ENCODE measurements at places on chromosomes 4 and X.

DNA sequence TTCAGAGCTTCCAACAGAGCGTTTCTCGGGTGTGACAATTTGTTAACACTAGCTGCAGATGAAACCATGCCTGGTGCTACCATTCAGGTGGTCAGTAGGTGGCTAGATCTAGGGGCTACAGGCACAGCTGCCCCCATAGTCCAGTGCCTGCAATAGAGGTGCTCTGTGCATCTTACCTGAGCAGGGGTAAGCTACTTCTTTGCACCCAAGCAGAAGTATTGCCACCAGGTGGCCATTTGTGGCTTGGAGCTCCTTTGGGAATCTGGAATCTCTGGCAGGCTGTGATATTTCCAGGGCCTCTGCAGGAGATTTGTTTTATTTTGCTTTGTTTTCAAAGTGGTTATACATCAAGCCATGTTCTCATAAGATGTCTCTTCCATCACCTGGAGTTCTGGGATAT is 170.7 kb upstream of the PUDP start:
- no peak for DNase-seq

- peak; percentile 52 for DNase-seq
Measured at GRCh38 chrX:46376246-46376885, 168.9 kb downstream of the ZNF674 start.

- DNase-seq: no peak
Measured at GRCh38 chr4:144421056-144421455, 224.9 kb upstream of the HHIP start.

DNA sequence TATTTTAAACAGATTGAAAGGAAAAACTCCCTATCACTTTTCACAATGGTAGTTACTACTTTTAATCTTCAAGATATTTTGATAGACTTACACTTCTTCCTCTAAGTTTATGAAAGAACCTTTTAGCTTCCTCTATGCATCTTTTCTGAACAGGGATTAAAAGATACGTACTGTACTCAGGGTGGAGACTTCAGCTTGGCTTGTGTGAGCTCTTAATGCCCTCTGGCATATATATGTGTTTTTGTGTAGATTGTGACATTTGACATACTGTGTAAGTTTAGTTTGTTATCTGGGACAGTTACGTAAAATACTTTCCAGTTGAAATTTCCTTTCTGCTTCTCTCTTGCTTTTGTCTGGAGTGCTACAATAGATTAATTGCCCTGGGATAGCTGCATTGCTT is 109.3 kb upstream of the NUDT6 start:
- DNase-seq: no peak

GRCh38 chrX:119105826-119106225 is 21.8 kb downstream of the KIAA1210 start:
- no peak for DNase-seq

- no peak for DNase-seq
Measured at GRCh38 chr4:1047976-1048772, 36.7 kb downstream of the FGFRL1 start.

GRCh38 chr4:176435901-176436292 is 116.1 kb downstream of the SPCS3 start:
- DNase-seq: no peak

- no peak for DNase-seq
Measured at GRCh38 chr4:78167510-78167909, 110.4 kb downstream of the FRAS1 start.

DNA sequence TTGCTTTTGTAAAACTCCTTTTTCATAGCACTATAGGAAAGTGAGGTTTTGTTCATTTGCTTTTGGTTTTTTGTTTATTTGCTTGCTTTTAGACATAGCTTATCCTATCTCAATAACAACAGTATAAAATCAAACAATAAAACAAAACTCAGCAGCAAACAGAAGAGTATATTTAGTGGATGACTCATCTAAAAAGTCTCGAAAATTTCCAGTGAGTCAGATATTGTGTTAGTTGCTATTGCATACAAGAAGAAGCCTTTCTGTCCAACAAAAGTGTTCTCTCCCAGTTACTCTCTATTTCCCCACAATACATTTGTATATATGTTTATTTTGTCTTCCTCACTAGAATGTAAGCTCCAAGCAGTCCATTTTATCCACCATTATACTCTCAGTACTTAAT is 36.0 kb upstream of the NPNT start:
- DNase-seq: no peak

GRCh38 chr4:86007042-86007441 is 352.8 kb downstream of the MAPK10 start:
- DNase-seq: no peak

DNA sequence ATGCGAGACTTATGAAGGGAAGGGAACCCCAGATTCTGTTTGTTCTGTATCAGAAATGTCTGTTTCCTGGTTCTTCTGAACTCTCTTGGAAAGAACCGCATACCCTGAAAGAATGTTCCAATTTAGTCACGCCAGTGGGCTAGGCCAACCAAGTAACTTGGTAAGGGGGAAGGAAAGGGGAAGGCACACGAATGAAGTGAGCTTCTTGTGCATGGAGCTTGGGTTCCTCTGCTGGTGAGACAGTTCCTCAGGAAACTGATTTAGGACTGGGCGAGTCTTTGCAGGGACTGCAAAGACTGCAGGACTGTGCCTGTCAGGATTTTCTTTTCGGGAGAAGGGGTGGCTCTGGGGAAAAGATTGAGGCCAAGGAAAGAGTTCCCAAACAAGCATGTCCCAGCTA is 35.6 kb downstream of the FRMPD3 start:
- no peak for DNase-seq

DNA sequence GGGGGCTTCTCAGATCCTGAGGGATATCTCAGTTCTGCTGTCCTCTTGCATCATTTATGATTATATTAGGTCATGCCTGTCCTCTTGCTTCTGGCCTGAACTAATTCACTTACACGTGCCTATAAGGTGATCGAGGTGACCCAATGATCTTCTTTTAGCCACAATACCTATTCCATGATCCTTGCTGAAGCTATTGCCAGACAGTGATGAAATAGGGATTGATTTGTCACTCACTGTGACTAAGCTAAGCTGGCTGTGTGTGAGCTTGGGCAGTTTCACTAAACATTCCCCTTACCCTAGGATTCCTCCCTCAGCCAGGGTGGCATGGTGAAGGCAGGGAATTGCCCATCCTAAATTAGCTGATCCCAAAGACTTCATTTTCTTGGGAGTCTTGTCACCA is 19.0 kb downstream of the HADH start:
- DNase-seq: no peak

- DNase-seq: no peak
Measured at GRCh38 chrX:136211766-136212556, 39.2 kb downstream of the MAP7D3 start.

- no peak for DNase-seq
Measured at GRCh38 chr4:41148931-41149330, 65.4 kb downstream of the APBB2 start.

DNA sequence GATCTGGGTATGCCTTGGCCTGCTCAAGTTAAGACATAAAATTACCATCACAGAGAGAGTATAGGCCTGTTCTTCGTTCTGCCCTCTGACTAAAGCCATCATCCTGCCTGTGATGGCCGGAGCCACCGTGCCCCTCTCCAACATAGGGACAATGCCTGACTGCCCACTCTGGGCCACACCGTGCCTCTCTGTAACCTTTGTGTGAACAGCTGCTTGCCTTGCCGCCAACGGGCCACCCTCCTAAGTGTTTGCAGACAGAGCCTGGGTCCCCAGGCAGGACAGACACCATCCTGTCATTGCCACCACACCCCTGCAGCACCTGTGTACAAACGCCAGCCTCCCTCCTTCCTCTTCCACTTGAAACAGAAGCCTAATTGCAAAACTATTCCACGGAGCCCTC is 298.7 kb upstream of the TENM3 start:
- DNase-seq: no peak

DNA sequence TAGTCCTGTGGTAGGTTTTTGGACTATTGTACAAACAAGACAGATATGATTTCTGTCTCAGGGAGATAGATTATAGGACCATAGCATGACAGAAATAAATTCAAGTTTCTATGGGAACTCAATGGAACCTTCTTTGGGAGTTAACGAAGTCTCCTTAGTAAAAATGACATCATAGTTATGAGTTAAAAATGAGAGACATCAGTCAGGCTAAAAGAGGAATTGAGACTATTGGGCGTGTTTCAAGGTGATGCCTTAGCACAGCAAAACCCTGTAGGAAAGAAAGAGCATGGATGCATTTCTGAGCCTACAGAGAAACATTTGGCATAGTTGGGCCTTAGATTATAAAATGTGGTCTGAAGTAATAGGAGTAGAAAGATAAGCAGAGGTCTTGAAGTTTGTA is 1909.1 kb upstream of the PCDH7 start:
- DNase-seq: no peak

- no peak for DNase-seq
Measured at GRCh38 chr4:139229534-139230039, 50.4 kb downstream of the MGARP start.

DNA sequence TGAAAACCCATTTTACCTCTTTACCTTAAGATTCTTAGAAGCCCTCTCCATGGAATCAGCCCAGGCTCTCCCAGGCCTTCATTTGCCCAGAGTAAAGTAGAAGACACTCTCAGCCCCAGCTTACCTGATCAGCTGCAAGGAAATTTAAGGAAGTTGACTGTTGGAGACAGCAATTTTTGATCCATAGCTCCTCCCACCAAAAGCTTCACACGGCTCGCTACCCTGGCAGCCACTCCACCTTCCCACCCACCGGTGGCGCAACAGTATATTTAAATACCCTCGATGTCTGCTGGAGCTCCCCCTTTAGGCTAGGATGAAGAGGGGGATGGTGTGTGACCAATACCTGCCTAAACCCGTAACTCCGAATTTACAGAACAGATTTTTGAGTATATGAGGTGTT is 75.4 kb downstream of the MBNL3 start:
- no peak for DNase-seq

DNA sequence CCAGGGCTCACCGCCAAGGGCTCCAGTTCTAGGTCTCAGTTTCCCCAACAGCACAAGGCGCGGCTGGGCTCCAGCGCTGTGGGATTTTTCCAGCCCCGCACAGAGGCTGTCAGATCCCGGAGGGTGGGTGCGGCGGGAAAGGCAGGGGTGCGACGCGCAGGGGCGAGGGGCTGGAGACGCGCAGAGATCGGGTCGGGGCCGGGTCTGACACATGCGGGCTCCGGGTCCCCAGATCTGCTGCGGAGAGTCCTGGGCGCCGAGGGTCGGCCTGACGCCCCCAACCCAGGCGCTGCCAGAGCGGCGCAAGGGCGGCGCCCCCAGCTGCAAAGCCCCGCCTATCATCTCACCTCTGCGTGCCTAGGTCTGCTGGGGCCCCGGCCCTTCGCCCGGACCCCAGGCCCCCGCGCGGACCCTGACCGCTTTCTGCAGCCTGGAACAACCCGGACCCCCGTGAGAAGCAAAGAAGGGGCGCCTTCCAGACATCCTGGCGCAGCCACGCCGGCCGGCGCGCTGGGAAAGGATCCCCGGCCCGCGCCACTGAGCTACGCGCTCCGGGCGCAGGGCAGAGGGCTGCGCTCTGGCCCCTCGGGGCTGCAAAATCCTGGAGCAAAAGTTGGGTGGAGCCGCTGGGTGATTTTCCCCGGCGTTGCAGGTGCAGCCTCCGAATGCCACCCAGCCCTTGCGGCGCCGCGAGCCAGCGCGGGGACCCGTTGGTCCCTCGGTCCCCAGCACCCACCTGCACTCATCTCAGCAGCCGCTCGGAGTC is 486 bp downstream of the ABLIM2 start:
- no peak for DNase-seq

GRCh38 chr4:153488006-153488891 is 22.1 kb downstream of the TMEM131L start:
- DNase-seq: peak; percentile 88

DNA sequence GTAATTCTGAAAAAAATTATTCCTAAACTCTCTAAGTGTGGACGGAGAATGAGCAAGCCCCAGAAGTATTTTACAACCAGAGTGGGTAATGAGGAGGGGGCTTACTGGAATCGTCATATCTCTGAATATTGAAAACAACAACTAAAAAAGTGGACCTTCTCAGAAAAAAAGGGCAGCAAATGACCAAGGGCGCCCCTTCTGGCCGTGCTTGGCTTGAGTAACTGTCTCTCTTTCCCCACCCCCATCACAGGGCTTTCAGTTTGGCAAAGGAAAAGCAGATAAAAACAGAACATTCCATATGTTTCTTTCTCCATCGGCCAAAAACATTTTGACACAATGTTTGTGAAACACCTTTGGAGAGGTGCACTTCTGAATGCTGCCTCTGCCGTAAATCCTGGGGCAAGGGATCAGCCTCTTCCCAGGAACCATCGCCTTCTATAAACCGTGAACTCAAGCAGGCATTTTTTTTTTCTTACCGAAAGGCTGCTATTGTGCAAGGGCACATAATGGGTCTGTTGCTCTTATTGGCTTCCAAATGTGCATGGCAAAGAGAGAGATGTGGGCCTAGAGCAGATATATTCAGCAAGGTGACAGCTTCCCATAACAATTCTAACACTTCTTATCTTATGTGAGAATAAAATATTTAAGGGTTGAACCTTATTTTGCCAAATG is 115.4 kb downstream of the PARM1 start:
- no peak for DNase-seq

DNA sequence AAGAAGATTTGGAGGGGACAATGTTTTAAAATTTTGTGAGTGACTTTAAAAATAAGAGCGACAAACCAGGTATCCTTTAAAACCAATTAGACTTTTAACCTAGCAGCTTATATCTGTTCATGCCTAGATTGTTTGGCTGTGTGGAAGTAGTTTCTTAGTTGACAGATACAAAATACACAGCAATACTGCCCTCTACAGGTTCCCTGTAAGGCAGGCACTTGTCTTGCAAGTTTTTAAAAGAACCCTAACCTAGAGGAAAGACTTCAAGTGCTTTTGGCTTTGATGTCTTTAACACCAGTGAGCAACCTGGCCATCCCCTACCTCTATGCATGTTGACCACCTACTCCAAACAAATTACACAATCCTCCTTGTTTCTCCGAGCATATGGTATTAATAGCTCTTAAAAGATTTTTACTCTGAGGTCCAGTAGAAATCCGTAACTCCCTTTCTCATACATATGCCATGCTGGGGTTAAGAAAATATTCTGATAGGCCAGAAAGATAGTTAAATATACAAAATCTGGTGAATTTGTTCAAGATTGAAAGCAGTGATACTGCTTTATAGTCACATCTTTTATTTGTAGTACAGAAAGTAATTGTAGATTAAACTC is 273.0 kb downstream of the ARHGAP24 start:
- DNase-seq: peak; percentile 14

DNA sequence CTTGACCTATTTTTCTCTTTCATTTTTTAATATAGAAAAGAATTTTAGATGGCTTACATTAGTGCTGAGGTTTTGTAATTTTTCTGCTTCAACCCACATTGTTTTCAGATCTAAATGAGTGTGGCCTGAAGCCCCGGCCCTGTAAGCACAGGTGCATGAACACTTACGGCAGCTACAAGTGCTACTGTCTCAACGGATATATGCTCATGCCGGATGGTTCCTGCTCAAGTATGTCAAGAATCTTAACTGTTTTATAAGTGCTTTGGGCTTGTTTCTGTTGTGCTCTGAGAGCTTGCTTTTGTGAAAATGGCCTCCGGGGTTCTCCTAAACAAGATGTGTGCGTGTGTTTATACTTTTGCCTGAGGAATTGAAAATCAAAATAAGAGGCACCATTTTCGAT is 41.6 kb downstream of the NPNT start:
- no peak for DNase-seq

GRCh38 chr4:2457481-2458295 is 11.2 kb upstream of the RNF4 start:
- DNase-seq: no peak
